SW 1271 (cell line): ENCODE measurements at places on chromosomes 13 and 19.

DNA sequence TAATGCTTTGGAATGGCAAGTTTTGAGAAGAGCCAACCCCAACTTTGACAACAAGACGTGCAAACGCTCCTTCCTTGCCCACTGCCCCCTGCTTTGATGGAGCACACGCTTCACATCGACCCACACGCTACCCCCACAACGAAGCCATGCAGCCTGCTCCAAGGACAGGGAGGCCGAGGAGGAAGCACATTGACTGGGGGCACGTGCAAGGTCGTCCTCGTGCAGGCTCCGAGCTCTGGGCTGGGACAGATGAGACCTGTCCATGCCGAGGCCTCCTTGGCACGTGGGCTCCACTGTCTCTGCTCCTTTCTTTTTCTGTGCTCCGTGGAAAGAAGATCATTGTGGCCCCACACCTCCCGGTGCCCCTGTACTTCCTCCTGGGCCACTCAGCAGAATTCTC is 309.0 kb downstream of the TEX29 start:
- no peak for DNase-seq

GRCh38 chr13:21526707-21527540 is 67.8 kb upstream of the ZDHHC20 start:
- no peak for DNase-seq

- DNase-seq, result no peak
These were observed 292.5 kb downstream of the UQCRFS1 start for GRCh38 chr19:28920269-28921066.

DNA sequence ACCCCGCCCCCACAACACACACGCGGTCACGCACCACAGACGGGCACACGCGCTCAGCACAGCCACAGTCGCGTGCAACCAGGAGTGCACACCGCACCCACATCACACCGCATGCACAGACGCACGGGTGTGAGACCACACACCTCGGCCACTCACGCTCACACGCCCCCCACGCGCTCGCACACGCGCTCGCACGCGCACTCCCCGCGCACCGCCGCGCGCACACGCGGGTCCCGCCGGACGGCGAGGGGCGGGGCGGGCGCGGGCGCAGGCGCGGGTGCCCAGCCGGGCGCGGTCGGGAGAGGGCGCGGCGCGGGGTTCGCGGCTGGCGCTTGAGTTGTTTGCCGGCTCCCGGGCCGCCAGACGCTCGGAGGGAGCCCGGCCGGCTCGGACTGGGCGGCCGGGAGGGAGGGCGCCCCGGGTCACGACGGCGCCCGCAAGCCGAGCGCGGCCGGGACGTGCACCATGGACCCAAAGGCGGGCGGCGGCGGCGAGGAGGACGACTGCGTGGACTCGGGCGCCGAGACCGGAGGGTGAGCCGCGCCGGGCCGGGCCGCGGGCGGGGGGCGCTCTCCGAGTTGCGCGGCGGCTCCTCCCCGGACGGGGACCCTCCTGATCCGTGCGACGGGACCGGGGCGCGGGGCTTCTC is at the start of gene FAM124A:
Gene FAM124A, plus strand, starts transcription at position 362 of the 649 bp plus-strand sequence. Its CDS starts 104 bp downstream, at position 466.
- no peak for DNase-seq

DNA sequence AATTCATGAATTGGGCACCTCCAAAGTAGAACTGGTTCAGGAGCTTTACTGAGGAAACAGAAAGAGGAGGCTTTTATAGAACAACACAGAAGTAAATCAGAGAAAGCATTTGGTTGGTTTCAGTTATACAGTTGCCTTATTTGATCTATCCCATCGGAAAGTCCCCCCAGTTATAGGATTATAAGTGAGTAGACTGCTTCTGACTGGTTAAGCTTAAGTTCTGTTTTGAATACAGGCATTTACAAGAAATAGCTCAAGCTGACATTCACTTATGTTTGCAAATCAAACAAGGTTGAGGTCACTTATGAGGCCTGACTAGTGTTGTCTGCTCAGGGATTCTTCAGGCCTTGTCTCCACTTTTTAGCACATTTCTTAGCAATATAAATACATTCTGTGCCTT is 857.4 kb downstream of the EFNB2 start:
- no peak for DNase-seq

DNA sequence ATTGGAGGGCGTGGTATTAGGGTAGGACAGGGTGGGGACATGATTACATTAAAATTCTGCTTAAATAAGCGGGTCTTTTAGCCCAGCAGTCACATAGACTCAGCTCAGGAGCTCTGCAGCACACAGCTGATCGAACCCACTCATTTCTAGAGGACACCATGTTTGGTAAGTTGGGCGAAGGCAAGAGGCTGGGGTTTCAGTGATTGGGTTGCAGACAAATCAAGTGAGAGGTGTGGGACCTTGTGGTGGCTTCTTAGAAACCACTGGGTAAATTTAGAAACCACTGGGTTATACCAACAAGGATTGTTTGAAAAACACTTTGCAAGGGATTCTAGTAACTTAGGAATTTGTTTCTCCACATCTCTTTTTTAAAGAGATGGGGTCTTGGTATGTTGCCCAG is at the start of gene LEUTX:
Gene LEUTX, plus strand, starts transcription at position 92 of the 400 bp plus-strand sequence. Its CDS starts 67 bp downstream, at position 159.
- DNase-seq, result no peak

- DNase-seq, result no peak
These were observed 25.8 kb downstream of the LHFPL6 start for GRCh38 chr13:39577203-39577602.

DNA sequence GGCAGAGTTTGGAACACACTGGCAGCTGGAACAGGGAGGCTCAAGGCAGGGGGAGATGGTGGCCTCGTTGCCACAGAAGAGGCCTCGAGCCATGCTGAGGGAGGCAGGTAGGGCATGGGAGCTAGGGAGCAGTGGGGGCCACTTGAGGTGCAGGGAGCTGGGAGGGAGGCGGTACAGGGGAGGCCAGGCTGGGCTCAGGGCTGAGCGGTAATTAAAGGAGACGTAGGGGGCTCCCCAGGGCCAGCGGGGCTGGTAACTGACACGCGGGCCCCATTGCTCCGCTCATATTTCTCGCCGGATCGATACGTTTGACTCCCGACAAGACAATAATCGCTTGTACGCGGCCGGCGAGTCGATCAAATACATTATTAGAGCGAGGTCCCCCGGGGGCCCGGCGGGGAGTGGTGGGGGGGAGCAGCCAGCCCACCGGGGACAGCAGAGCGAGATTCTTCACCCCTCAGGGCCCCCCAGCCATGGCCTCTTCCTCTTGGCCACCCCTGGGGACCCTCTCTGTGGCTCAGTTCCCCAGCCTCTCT is 2.4 kb upstream of the POU2F2 start:
- no peak for DNase-seq

DNA sequence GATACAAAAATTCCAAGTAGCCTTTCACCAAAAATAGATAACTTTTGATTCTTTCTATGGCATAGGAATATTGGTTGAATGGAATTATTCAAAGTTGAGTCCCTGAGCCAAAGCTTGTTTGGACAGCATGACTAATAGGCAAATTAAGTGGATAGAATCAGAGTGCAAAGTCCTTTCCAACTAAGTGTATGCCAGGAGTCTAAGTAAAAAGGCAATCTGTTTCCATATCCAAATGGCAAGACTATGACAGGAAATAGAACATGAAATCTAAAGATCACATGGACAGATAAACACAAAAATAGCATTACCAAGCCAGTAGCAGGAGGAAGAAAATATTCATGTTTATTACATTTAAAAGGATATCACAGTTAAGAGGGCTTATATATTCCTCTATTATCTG is 804.6 kb downstream of the SLITRK6 start:
- DNase-seq, result no peak

DNA sequence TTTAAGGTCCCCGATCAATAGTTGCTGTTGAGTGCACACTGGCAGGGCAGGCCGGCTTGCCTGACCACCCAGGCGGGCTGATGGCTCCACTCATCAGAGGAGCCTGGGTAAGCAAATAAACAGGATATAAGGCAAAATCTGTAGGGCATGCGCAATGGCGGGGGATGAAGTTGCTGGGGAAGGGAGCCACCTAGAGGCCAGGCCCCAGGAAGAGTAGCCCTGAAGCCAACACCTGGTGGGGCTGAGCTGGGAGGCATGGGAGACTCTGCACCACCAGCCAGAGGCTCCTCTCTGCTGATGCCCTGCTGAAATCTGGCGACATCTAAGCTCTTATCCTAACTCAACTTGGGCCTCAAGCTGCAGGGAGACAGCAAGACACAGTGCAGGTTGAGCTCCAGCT is 324.3 kb downstream of the ZNF536 start:
- no peak for DNase-seq

- DNase-seq, result no peak
These were observed 43.3 kb upstream of the C13orf46 start for GRCh38 chr13:114017028-114017630.

GRCh38 chr19:42226886-42227285 is 6.8 kb downstream of the ZNF526 start:
- no peak for DNase-seq

DNA sequence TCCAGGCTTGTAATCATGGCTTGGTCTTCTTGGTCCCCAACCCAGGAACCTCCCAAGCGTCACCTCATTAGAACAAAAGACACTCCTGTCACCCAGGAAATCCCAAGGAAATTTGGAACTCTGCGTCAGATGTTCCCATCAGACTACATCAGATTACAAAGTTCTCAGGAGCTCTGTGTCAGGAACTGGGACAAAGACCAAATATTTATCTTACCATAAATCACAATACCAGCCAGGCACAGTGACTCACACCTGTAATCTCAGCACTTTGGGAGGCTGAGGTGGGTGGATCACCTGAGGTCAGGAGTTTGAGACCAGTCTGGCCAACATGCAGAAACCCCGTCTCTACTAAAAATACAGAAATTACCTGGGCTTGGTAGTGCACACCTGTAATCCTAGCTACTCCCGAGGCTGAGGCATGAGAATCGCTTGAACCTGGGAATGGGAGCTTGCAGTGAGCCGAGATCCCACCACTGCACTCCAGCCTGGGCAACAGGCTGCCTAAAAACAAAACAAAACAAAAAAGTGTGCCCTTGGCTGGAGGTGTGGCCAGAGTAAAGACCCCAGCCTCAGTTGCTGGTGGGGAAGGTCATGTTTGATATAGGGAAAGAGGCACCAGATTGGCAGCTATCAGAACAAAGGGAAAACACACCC is 16.7 kb upstream of the CCDC124 start:
- no peak for DNase-seq

GRCh38 chr13:37526710-37527473 is 71.7 kb downstream of the POSTN start:
- DNase-seq, result no peak

- DNase-seq, result no peak
These were observed 3.0 kb downstream of the KLF12 start for GRCh38 chr13:74131227-74131626.

- DNase-seq, result no peak
These were observed 5.6 kb downstream of the FCGRT start for GRCh38 chr19:49518033-49518432.

DNA sequence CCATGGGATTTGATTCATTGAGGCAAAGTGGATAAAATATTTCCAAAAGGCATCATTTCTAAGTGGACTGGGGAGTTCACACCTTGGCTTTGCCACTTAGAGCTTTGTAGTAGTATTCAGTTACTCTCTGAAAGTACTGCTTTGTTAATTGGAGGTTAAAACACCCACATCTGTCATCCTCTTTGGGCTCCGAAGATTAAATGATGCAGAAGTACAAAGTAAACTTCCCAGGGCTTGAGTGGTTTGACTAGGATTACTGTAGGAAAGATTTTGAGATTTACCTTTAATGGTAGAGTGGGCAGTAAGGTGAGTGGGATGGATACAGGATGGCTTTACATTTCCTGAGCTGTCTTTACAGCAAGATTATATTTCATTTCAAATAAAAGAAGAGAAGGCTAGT is 42.4 kb downstream of the WASF3 start:
- DNase-seq, result no peak
